ENCODE measurements at places on chromosomes 3 and 15.

GRCh38 chr3:4845882-4846281 lies 133.4 kb upstream of the BHLHE40 start:
- ATAC-seq: no peak

DNA sequence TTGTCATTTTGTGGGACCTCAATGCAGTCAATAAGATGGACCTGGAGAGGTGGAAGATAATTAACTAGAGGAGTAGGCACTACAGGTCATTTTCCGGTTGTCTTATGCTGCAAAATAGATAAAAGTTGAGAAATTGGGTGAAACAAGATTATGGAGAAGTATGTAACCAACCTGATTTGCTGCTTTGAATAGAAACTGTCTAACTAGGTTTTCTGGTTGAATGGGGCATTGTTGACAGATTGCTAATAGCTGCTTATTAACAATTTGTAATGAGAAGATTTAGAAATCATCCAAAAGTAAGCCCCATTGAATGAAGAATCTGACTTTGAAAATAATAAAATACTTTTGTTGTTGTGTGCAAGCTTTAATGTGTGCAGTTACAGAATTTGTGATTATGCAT lies 26.2 kb downstream of the PIAS1 start:
- ATAC-seq: peak; percentile 74

DNA sequence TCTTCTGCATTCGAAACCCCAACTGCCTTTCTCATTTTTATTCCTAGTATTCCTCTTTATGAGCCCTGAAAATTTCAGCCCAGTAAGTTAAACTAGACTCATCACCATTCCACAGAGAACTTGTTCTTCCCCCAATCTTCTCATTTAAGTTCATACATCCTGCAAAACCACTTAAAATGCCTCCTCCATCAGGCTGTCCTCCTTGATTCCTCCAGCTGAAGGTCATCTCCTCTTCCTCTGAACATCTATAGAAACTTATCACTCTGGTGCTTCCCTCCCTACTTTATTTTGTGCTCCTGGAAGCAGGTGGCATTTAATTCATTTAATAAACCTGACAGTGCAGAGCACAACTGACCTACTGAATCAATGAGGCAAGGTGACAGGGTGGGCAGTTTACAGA lies 38.3 kb downstream of the VGLL4 start:
- ATAC-seq: no peak

GRCh38 chr3:62073038-62073437 lies 300.3 kb downstream of the FEZF2 start:
- ATAC-seq: no peak

GRCh38 chr3:119145128-119145499 lies 851 bp upstream of the TEX55 start:
- ATAC-seq: no peak

- no peak for ATAC-seq
These were observed 26.8 kb downstream of the CMC1 start for GRCh38 chr3:28267984-28268849.

Data from esophagus mucosa (tissue), 1 donor.